Glutamatergic neuron (in vitro differentiated cells): ENCODE measurements at places on chromosomes 12 and 14. TPM values are rescaled to one million over a fixed set of nuclear protein-coding genes. Genes with fewer than 3 reads are reported as not detected.
A peak's percentile ranks its signal among the peaks of the same experiment; 100 is the strongest.

- peak; percentile 52 for DNase-seq
- H3K36me3 ChIP-seq: no peaks in the 10 kb centered on the region
- peaks cover 5% of the 10 kb centered on the region for H3K4me1 ChIP-seq
- peak overlapping the region; percentile 88 for H3K27ac ChIP-seq
These were observed 846 bp upstream of the MTHFD1 start for GRCh38 chr14:64387232-64387781.

- peaks cover 9% of the 10 kb centered on the region for H3K36me3 ChIP-seq
- H3K27ac ChIP-seq: no peak overlapping the region
- H3K4me1 ChIP-seq: peaks cover 14% of the 10 kb centered on the region
- no peak for DNase-seq
- no peaks in the 10 kb centered on the region for H3K27me3 ChIP-seq
- H3K4me3 ChIP-seq: peak overlapping the region; percentile 3
These were observed 83.2 kb downstream of the SLC38A6 start for GRCh38 chr14:61064210-61064609.

DNA sequence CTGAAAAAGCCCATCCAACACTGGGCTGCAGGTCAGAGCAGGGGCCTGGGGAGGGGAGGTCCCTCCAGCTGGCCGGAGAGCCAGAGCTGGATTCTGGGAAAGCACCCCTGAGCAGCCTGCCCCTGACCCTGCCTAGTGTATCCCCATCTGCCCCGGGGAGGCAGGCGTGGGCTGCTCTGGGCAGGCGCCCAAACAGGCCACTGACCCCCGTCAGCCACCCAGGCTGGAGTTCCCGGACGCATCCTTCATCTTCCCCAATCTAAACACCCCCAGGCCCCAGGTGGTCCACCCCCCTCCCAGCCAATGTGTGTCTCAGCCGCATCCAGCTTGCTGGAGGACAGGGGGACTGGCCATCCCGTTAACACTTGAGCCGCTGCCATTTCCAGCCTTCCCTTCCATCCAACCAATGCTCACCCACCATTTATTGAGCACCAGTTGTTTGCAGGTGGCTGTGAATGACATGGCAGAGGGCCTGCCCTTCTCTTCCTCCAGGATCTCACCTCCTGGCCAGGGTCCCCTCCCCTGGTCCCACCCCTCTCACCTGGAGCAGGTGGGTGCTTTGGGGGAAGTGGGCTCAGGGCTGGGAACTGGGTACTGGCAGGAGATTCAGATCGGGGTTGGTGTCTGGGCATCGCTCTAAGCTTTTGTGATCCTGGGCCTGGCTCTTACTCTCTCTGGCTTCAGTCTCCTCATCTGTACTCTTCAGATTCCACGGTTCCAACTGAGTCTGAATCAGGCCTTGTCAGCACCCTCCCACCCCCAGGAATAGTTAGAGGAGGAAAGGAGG, 743 bp upstream of the DTX1 start:
- H3K4me1 ChIP-seq: no peaks in the 10 kb centered on the region
- H3K27ac ChIP-seq: no peak overlapping the region
- H3K36me3 ChIP-seq: no peaks in the 10 kb centered on the region

DNA sequence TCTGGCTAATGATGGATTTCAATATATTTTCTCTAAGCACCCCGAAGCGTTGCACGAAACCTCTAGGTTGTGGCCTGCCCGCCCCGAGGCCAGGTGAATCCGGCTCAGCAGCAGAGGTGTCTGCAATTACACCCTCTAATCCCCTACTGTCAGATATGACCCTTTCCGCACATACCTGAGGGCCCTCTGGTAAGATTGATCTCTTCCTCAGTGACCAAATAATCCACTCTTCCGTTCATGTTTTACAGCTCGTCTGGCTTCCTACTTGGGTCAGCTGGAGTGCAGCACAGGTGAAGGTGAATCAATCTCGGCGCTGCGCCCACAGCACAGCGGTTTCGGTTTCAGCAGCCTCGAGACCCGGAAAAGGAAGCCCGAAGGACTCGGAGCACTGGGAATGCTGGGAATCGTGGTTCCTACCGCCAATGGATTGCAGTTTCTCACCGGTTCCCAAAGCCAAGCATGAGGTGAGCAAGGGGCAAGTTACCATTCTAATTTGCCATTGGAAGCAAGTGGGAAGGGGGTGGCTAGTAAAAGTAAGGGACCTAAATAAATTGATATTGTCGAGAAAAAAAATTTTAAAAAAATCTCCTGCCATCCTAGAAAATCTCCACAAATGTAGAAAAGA, at the start of gene SYNJ2BP:
TSS of gene SYNJ2BP (minus strand) at position 366 of the 625 bp plus-strand sequence. CDS start at position 239, 127 bp downstream.
- H3K4me1 ChIP-seq: no peaks in the 10 kb centered on the region
- H3K27me3 ChIP-seq: no peaks in the 10 kb centered on the region
- peak within 1 kb of the TSS; percentile 99 for H3K4me3 ChIP-seq
- peak within 1 kb of the TSS; percentile 89 for H3K27ac ChIP-seq

DNA sequence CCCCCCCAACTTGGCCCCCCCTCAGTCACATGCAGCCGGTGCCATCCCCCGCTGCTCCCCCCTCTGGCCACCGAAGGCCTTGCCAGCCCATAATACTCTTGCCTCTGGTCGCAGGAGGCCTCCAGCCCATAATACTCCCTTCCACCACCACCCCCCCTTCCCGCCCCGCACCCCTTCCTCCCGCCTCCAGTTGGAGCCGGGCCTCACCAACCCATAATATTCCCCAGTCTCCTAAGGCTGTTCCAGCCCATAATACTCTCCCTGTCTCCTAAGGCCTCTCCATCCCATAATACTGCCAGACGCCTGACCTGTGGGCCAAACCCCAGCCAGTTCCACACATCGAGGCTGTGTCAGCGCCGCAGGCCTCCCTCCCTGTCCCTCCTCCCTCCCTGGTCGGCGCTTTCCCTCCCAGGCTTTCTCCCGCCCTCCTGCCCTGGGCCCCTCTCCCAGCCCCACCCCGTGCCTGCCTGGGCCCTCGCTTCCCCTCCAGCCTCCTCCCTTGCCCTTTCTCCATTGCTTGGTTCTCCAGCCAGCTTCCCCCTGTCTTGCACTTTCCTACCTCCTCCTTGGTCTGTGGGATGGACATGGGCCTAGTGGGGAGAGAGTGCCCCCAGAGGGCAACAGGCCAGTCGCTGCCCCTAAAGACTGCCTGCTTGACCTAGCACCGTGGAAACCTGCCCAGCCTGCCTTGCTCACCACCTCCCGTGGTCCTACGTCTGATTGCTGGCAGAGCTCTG, 6.8 kb upstream of the CHD4 start:
- peak overlapping the region; percentile 59 for H3K27ac ChIP-seq
- peaks cover 5% of the 10 kb centered on the region for H3K36me3 ChIP-seq
- peak; percentile 84 for DNase-seq
- H3K4me3 ChIP-seq: peak overlapping the region; percentile 36

DNA sequence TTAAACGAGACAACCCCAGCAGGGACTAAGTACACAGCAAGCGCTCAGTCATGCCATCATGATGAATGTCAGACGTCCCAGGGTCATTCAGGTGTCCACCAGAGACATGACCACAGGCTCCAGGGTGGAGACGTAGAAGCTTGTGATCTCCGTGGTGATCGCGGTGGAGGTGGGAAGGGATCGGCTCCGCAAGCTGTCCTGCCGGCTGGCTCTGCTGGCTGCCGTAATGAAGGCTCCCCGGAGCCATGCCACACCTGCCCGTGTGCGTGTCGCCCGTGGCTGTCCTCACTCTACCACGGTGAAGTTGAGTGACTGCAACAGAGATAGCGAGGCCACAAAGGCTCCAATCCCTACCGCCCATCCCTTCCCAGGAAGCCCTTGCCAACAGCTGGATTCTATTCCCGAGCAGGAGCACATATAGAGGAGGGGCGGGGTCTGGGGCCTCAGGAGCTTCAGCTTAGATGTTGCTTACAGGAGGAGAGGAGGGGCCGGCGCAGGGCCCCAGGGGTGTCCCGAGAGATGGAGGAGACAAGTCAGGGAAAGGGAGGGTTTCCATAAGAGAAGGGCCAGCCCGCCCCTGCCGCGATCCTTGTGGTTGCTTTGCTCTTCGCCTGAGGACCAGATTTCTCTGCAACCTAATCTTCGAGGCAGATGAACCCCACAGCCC, 332.6 kb upstream of the SFSWAP start:
- H3K27me3 ChIP-seq: peaks cover 3% of the 10 kb centered on the region
- no peak overlapping the region for H3K4me3 ChIP-seq
- no peak for DNase-seq
- H3K4me1 ChIP-seq: peaks cover 3% of the 10 kb centered on the region

GRCh38 chr12:2374092-2374906, 321.5 kb downstream of the CACNA1C start:
- no peak overlapping the region for H3K27ac ChIP-seq
- DNase-seq: no peak
- H3K4me1 ChIP-seq: peaks cover 16% of the 10 kb centered on the region
- H3K27me3 ChIP-seq: peaks cover 5% of the 10 kb centered on the region
- no peak overlapping the region for H3K4me3 ChIP-seq

- H3K27me3 ChIP-seq: peaks cover 2% of the 10 kb centered on the region
- no peaks in the 10 kb centered on the region for H3K36me3 ChIP-seq
- no peak for DNase-seq
- H3K4me3 ChIP-seq: no peak overlapping the region
- H3K4me1 ChIP-seq: peaks cover 14% of the 10 kb centered on the region
These were observed 14.3 kb downstream of the SLC17A8 start for GRCh38 chr12:100371146-100371545.

GRCh38 chr12:64610079-64610659, at the start of gene RASSF3:
RASSF3 (plus strand) TSS chr12:64610495; CDS start chr12:64610633, 138 bp downstream.
- peaks cover 4% of the 10 kb centered on the region for H3K36me3 ChIP-seq
- peaks cover 10% of the 10 kb centered on the region for H3K4me1 ChIP-seq
- peak within 1 kb of the TSS; percentile 71 for H3K27ac ChIP-seq
- peak; percentile 73 for DNase-seq

GRCh38 chr12:47247418-47247817, 167.7 kb upstream of the AMIGO2 start:
- H3K27ac ChIP-seq: no peak overlapping the region
- peaks cover 4% of the 10 kb centered on the region for H3K36me3 ChIP-seq
- no peaks in the 10 kb centered on the region for H3K4me1 ChIP-seq
- H3K4me3 ChIP-seq: no peak overlapping the region

DNA sequence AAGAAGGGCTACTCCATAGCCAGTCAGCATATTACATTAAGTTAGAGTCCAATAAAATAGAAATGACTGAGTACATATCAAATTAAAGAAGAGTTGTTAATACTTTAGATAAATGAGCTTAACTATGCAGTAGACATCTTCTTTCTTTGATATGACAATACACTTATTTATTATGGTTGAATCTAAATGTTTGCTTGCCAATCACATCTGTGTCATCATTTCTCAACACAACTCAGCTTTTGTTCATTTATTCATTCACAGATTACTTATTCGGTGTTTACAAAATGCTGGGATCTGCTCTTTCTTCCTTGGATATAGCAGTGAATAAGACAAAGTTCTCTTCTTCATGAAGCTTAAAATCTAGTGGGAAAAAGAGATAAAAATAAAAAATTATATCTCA, 614.6 kb upstream of the ATP2B1 start:
- H3K4me1 ChIP-seq: no peaks in the 10 kb centered on the region
- H3K27ac ChIP-seq: no peak overlapping the region
- no peak overlapping the region for H3K4me3 ChIP-seq
- no peaks in the 10 kb centered on the region for H3K27me3 ChIP-seq
- no peak for DNase-seq
- H3K36me3 ChIP-seq: no peaks in the 10 kb centered on the region

GRCh38 chr14:52397844-52398243, 83.7 kb downstream of the PTGER2 start:
- no peak overlapping the region for H3K27ac ChIP-seq
- H3K36me3 ChIP-seq: peaks cover 4% of the 10 kb centered on the region
- H3K4me3 ChIP-seq: no peak overlapping the region
- peaks cover 2% of the 10 kb centered on the region for H3K27me3 ChIP-seq
- no peaks in the 10 kb centered on the region for H3K4me1 ChIP-seq

DNA sequence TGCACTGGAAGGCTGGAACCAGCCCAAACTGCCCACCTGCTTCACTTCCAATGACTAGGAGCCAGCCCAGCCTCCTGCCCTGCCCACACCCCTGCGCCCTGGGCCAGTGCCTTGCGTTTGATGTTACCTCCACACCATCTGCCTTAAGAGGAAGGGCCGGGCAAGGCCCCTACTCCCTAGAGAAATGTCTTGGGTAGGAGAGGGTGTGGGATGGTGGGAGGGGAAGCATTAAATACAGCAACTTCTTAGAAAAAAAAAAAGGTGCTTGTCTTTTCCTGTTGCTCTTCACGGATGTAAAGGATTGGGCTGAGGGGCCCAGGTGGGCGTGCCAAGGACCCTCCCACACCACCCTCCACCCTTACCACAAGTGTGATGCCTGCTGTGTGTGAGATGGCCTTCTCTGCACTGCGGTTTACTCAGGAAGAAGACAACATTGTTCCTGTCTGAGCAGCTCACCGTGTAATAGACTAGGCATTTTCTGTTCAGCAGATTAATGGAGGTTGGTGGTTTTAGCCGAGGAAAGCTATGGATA, 99.9 kb downstream of the NINJ2 start:
- peaks cover 3% of the 10 kb centered on the region for H3K36me3 ChIP-seq
- DNase-seq: no peak
- H3K4me3 ChIP-seq: no peak overlapping the region
- H3K4me1 ChIP-seq: peaks cover 55% of the 10 kb centered on the region

GRCh38 chr14:58701604-58702003, 63.8 kb downstream of the DACT1 start:
- H3K36me3 ChIP-seq: no peaks in the 10 kb centered on the region
- peaks cover 2% of the 10 kb centered on the region for H3K27me3 ChIP-seq
- no peak overlapping the region for H3K4me3 ChIP-seq
- H3K4me1 ChIP-seq: peaks cover 25% of the 10 kb centered on the region
- no peak overlapping the region for H3K27ac ChIP-seq

- H3K4me1 ChIP-seq: no peaks in the 10 kb centered on the region
- DNase-seq: no peak
- H3K4me3 ChIP-seq: no peak overlapping the region
- H3K27me3 ChIP-seq: peaks cover 2% of the 10 kb centered on the region
These were observed 453.7 kb downstream of the NAV3 start for GRCh38 chr12:78284417-78284816.

DNA sequence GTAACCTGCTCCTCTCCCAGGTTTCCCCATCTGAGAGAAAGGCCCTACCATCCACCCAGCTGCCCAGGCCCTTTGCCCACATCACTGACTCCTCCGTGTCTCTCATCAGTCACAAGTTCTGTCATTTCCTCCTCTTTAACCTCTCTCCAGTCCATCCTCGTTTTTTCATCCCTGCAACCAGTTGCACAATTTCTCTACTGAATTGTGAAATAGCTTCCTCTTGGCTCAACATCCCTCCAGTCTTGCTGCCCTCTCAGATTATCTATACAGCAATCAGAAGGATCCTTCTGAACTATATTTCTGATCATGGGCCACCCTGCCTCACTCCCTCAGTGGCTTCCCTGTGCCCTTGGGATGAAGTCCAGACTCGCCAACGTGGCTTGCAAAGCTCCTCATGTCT, 6.8 kb downstream of the FAM161B start:
- no peak overlapping the region for H3K27ac ChIP-seq
- DNase-seq: no peak
- H3K27me3 ChIP-seq: peaks cover 6% of the 10 kb centered on the region
- no peaks in the 10 kb centered on the region for H3K4me1 ChIP-seq
- no peak overlapping the region for H3K4me3 ChIP-seq

The IFI27L2 gene
- 52.7 TPM for total RNA-seq

The NXPH4 gene
- total RNA-seq: 10.5 TPM

The IL26 gene
- not detected for total RNA-seq

The C1S gene
- 3.5 TPM for total RNA-seq

The TCTN2 gene
- 5.7 TPM for total RNA-seq

The NDRG2 gene
- 33.1 TPM for total RNA-seq

The NRIP2 gene
- not detected for total RNA-seq

The SLC6A15 gene
- total RNA-seq: 123 TPM

The CLEC6A gene
- total RNA-seq: not detected
